ENCODE measurements at places on chromosomes 5 and 9.
A peak's percentile ranks its signal among the peaks of the same experiment; 100 is the strongest.

DNA sequence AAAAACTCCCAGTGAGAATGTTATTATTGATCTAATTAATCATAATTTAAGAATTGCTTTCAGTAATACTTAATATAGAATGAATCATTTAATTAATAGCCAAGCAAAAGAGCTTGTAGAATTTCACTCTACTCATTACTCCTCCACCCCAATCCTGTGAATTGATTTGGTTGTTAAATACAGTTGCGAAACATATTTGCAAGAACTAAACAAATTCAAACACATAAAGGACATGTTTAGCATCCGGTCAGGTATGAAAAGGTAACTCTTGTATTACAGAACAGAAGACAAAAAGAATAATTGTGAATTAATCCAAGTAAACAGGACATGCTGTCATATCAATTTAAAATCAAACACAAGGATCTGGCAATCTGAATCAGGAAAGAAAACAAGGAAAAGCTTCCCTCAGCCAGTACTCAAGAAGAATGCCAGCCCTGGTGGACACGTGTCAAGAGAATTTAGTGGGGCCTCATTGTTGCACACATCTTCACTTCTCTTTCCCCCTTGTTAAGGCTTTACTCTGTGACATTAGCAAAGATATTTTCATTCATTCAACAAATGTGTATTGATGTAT lies 89.4 kb upstream of the SLC12A2 start:
- no peak for DNase-seq

GRCh38 chr9:109705515-109705914 lies 74.5 kb upstream of the PALM2AKAP2 start:
- peak; percentile 13 for DNase-seq

DNA sequence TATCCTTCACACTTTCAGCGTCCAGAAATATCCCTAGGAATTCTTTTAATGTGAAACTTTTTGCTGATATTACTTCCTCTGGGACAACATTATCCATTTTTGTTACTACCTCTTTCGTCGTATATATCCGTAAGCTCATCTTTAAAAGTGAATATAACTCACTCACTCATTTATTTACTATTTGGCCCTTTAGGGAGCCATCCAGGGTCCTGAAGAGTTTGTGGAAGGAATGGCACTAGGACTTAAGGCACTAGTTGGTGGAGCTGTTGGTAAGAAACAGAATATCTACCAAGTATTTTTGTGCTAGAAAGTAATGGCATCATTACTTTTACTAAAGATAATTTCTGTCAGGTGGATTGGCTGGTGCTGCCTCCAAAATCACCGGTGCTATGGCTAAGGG lies 192.7 kb downstream of the VPS13A start:
- DNase-seq, result no peak

GRCh38 chr9:23926368-23926767 lies 100.3 kb upstream of the ELAVL2 start:
- DNase-seq, result no peak

DNA sequence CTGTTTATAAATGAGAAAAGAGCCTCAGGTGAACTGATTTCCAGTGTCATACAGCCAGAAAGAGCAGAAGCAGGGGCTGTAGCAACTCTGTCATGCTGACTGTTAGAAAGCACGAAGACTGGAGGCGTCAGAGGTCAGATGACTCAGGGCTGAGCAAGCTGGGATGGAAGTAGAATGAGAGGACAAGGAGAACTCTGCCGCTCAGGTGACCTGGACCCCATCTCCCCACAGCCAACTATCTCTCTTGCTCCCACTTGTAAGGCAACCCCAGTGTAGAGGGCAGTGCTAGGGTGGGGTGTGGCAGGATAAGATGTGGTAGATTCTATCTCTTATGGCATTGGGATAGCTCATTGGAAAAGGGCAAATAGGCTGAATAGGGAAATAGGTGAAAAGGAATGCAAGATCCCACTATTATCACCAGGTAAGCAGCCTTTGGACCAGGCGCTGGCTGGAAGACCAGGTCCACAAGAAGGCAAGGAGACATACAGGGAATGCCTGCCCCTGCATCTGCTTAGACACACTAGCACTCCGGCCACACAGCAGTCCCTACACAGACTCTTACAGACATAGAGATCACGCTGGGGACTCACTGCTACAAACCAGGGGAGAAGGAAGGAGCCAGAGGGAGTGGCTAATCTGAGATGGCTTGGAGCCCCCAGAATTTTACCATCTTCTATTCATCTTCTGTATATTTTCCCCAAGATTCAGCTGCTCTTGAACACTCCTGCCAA lies 21.2 kb upstream of the LOX start:
- DNase-seq, result peak; percentile 73

DNA sequence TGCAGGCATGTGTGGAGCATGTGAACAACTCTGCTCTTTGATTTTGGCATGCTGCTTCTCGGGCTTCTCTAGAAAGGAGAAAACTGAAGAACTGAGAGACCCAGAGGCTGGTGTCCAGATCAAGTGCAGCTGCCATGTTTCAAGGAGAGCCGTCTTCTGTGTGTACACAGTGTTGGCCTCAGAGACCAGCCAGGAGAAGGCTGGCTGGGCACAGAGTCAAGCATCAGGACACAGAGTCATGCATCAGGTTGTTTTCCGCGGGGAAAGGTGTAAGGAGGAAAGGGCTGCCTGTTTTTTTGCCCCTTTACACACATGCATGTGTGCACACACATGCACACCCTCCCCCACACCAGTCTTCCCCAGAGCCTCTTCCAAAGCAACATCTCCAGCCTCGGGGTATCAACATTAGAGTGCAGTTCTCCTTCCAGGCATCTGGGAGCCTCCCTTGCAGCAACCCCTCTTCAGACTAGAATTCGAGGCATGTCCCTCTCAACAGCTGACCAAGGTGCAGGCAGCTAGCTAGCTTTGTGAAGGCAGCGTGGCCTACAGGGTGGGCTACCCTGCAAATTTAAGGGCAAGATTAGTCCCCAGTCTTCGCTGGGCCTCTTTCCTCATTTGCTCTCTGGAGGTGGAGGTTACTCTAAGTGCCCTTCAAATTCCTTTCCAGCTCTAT lies 180.9 kb downstream of the AOPEP start:
- DNase-seq, result no peak

- DNase-seq, result no peak
Observed at GRCh38 chr5:179620293-179620692, 3.2 kb downstream of the HNRNPH1 start.

DNA sequence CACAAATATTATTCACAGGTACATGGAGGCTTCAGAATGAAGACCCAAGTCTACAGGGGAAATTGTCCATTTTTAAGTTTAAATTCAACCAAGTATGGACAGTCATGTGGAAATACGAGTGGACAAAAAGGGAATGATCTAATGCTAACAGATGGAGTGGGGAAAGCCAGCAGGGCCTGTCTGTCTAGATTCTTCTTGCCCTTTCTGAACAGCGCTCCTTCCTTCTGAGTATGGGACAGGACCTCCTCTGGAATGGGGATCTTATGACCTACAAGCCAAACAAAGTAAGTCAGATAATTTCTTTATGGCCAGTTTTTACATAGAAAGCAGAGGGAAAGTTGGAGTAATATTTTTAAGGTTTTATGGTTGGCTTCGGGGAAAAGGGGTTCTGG lies 119.8 kb upstream of the NEK6 start:
- no peak for DNase-seq

GRCh38 chr9:126523611-126524111 lies 90.1 kb upstream of the LMX1B start:
- DNase-seq, result no peak

DNA sequence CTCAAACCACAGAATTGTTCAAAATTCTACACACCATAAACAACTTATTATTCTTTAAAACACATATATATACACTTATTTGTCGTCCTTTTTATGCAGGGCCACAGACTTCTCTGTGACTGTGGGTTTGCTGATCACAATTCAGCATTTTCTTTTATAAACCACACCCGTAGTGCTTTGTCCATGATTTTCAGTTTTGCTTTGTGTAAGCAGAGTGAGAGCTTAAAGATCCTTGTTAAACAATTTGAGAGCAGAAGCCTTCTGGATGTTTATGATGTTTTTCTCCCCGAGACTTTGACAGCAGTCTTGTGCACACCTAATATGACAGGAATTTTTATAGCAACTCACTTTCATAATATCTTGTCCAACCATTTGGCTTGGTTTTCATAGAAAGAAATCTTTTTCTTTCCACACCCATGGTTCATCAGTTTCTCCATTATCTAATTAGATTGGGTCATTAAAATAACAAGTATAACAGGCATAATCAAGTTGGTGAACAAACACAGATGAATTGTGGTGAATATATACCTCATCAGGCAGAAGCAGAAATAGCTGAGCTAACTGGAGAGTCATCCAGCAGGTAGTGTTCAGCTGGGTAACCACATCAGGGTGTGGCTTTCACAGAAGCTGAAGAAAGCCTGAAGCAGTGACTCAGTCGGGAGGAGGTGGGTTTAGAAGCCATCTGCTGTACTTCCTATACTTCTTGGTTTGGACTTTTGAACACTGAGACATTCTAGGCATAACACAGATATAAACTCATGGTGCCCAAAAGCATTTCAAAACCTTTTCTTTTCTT lies 232.8 kb downstream of the DOCK8 start:
- peak; percentile 85 for DNase-seq

DNA sequence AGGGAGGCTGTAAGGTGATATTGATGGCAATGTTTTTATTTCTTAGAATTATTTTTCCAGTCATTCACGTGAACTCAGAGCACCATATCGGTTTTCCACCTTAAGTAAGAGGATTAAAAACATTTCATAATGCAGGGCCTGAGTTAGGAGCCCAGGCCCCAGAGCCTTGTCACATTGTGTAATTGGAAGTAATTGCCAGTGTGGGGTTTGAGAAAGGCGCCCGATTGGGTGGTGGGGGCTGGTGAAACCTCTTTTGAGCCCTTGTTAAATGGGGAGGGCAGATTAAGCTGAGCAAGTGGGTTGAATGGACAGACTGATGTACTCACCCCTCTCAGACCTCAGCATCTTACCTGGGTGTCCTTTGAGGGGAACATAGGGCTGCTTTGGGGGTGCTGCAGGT lies 116.7 kb upstream of the PITX1 start:
- DNase-seq, result no peak

- no peak for DNase-seq
Observed at GRCh38 chr9:129507805-129508204, 113.1 kb downstream of the C9orf50 start.

DNA sequence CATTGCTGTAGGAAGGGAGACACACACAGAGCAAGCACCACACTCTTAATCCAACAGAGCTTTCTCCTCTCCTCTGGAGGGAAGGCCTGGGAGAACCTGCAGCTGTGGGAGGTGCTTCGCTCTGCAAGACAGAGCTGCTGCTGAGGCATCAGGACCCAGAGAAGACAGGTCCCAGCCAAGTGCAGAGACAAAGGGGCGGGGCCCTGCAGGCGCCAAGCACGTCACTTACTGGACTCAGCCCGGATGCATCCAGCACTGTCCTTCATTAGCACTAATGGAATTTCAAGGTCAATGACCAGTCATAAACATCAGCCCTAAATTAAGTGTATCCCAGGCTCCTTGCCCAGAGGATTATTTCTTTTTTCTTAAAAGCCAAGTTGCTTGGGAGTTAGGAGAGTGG lies 337.1 kb upstream of the PANK3 start:
- no peak for DNase-seq

GRCh38 chr5:84383816-84384603 lies 670 bp downstream of the EDIL3 start:
- DNase-seq, result peak; percentile 84

- peak; percentile 69 for DNase-seq
Observed at GRCh38 chr9:136488247-136489214, 5.7 kb upstream of the SEC16A start.

DNA sequence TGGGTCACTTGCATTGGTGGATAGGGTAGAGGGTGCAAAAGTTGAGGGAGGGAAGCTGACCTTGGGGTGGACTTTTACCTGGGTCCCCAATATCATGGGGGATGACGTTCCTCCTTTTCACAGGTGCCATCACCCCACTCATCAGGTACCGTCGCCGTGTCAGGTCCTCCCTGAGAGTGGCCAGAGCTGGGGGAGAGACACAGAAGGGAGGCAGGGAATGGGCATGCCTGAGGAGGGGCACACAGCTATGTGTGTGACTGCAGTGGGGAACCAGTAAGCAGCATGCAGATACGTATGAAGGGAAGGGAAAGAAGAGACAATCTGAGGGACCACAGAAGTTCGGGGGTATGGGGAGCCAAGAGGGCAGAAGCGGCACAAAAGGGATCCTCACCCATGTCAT lies 6.5 kb downstream of the CREB3 start:
- DNase-seq, result no peak

- no peak for DNase-seq
Observed at GRCh38 chr5:116379306-116379705, 195.3 kb downstream of the SEMA6A start.

DNA sequence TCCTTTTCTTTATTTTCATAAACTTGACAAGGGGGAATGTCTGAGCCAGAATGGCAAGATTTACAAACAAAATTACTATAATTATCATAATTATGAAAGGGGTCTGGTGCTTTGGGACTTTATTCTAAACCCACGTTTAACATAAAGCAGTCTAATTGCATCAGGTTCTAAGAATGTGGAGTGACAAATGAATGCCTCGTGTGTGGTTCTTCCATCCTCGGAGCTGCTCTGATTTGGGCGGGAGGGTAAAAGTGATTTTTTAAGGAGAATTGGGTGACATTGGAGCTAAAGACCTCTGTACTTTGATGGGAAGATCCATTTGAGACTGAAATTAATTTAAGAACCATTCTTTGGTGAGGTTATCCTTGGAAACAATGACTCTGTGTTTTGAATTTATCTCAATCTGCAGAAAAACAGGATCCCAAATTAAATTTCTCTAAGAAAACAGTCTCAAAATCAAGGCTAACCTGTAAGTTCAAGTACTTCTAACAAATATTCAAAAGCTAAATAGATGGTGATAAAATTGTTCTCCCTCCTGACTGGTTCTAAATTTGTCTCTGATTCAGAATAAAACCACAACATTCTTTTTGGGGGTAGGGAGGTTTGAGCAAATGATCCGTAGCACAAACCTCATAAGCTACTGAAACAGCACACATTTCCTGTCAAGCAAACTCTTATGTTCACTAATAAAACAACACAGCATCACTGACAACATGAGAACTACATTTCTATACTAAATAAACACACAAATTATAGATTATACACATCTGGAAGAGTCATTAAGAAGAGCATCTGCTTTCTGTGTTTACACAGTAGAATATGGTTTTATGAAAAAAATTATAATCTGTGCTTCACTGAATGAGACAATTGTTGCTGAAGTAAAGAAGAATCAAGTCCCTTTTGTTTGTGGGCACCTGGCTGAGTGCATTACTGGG lies 85.5 kb downstream of the DCP2 start:
- peak; percentile 83 for DNase-seq

DNA sequence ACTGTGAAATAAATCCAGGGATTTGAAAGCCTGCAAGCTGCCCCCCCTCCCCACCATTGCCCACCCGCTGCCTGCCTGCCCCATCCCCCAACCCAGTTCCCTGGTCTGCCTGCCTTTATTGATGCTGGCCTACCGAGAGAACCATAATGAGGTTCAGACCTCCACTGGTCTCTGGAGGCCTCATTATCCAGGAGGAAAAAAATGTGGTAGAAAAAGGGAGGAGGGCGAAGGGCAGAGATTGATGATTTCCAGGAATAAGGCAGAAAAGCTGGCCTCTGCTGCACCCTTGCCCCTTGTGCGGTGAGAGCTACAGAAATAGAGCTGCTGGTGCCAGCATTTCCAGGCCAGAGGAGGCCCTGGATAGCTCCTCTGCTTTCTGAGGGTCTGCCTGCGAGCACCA lies 216.1 kb downstream of the PAPPA start:
- peak; percentile 56 for DNase-seq

GRCh38 chr9:124809211-124809610 lies 32.3 kb downstream of the OLFML2A start:
- no peak for DNase-seq

GRCh38 chr9:131641618-131642495 lies 96.5 kb downstream of the PRRT1B start:
- DNase-seq, result no peak

- DNase-seq, result peak; percentile 31
Observed at GRCh38 chr5:6158974-6159831, 219.1 kb downstream of the MED10 start.

- DNase-seq, result peak; percentile 90
Observed at GRCh38 chr5:102959055-102959454, 160.9 kb downstream of the GIN1 start.
